ENCODE measurements at places on chromosomes 6 and 20.

DNA sequence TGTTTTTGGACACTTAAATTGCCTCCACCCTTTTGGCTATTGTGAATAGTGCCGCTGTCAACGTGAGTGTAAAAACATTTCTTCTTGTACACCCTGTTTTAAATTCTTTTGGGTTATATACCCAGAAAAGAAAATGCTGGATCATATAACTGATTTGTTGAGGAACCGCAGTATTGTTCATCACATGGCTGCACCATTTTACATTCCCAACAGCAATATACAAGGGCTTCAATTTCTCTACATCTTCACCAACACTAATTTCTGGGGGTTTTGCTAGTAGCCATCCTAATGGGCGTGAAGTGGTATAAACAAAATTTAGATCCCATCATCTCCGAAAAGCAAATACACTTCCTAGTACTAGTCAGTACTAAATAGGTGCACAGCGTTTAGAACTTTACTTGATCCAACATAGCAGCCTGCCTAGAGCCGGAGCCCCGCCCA, 579 bp upstream of the BPHL start:
- no peak for DNase-seq

DNA sequence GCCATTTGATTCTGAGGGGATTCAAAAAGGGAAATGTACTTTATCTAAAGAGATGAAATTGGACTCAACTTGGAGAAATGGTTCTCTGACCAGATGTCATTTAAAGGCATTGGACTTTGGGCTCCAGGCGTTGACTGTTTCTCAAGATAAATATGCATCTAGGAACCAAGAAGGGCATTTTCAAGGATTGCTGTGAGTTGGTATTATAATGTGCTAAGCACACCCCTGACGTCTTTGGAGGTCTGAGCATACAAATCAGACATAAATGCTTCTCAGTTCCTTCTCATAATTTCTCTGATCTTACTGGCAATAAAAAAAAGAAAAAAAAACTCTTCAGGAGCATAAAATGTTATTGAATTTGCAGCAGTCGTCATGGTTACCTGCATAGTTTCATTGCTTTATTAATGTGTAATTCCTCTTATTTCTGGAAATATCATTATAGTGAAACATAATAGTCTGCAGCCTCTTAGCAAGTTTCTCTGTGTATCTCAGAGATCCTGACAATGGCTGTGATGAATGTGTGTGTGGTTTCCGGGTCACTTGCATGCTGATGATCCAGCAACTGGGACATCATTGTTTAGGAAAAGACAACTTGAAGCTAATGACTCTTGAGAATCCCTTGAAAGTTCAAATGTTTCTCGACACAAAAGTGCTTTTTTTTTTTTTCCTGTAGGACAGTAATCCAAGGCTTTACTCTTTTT, 136.0 kb downstream of the AIG1 start:
- no peak for DNase-seq

DNA sequence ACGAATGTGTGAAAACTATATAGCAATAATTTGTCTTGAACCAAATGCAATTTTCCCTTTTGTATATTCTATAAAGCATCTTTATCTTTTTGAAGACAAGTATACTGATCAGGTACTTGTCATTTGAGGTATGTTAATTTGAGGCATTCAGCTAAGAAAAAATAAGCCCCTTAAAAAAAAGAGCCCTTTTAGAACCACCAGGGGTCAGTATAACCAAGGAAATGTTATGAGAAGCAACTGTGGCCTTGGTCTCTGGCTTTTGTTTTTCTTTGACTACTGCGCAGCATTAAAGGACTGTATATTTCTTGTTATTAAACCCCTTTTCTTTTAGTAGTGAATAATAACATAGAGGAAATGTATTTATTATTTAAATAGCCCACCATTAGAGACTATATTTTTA, 43.1 kb downstream of the CD109 start:
- peak; percentile 57 for DNase-seq

GRCh38 chr6:64217721-64218620, 582.4 kb downstream of the PHF3 start:
- DNase-seq, result no peak

DNA sequence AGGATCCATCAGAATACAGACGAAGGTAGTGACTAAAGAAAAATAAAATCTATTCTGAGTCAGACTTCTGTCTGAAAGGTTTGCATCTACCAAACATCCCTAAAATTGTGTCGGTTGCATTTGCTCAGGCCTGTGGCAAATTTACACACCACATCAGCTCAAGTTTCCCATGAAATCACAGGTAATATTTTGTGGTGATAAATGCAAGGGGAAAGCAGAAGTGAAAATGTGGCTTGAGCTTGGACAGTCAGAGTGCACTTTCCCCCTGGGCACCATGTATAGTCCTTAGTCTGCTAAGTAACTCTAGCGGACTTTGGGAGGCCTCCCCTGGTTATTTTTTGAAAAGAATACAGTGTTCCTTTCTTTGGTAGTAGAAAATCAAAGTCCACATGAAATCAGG, 159.1 kb downstream of the PKHD1 start:
- DNase-seq, result no peak

DNA sequence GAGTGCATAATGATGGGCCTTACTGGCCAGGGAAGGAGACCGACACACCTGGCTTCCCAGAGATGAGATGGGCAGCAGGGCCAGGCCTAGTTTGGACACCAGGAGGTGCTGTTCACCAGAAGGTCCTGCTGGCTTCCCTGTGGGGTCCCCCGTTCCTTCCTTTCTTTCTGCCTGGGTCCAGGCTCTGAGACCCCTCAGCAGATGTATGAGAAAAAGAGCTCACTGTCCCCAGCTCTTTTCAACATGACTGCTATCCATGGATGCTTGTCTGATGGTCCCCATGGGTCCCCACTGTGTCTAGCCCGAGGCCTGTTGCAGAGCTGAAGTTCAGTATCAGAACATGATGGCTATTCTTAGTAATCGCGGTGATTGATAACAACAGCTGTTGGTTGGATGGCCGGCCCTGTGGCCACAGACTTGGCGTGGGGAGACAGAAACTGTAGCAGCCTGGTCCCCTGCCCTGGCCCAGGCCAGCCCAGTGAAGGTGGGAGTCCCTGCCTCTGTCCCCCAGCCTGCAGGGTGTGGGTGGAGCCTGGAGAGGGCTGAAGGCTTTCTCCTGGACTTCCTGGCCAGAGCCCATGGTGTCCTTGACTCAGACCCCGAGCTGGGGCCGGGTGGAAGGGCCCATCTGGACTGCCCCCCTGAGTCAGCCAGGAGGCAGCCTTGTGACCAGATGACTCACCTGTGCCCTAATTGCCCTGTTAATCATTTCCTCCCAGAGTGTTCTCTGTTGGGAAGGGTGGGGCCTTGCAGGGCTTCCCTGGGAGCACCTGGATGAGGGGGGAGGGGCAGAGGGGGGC, 9.9 kb upstream of the BAK1 start:
- peak; percentile 82 for DNase-seq

- no peak for DNase-seq
Observed at GRCh38 chr6:158086504-158087223, 81.4 kb downstream of the SERAC1 start.

DNA sequence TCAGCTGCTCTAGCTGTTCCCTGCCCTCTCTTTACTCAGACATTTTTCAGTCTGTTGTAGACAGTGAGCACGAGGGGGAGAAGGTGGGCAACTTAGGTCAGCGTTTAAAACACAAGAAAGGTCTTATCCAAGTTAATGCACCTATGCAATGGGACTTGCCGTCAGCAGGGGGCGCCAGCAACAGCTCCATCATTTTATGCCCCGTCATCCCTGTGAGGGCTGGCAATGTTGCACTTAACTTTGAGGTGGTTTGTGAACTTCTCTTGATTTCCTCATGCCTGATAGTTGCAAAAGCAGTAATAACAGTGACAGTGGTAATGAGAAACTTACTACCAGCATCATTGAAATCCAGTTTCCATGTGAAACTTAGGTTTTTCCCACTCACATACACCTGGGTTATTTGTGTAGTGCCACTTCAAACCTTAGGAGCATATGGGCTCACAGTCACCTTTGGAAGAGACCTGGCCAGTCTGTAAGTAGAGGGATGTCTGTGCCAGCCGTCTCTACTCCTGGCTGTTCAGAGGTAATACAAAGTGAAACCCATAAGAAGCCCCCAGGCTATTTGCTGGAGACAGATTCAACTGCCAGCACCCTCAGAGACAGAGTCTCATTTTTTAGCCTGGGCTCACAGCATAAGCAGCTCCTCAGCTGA, 44.9 kb upstream of the ID1 start:
- peak; percentile 64 for DNase-seq

Measured in iPS-NIHi11 (cell line).